ENCODE measurements at places on chromosomes 11 and 22.

DNA sequence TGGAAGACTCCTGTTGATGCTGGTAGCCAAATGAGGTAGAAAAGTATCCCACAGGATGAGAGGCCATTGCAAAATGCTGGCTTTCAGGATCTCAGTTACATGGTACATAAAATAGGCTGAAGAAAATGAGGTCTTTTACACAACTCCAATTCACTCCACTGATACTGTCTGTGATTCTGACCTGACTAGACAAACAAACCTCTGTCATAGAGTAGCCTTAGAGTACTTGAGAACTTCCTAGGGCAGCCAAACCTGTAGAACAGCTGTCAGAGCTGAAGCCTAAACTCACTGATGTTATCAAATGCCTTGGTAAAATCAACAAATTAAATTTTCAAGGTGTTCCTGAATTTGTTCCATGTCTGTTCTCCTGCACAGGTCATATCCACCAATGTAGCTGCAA, 26.2 kb upstream of the POGLUT3 start:
- DNase-seq, result no peak

DNA sequence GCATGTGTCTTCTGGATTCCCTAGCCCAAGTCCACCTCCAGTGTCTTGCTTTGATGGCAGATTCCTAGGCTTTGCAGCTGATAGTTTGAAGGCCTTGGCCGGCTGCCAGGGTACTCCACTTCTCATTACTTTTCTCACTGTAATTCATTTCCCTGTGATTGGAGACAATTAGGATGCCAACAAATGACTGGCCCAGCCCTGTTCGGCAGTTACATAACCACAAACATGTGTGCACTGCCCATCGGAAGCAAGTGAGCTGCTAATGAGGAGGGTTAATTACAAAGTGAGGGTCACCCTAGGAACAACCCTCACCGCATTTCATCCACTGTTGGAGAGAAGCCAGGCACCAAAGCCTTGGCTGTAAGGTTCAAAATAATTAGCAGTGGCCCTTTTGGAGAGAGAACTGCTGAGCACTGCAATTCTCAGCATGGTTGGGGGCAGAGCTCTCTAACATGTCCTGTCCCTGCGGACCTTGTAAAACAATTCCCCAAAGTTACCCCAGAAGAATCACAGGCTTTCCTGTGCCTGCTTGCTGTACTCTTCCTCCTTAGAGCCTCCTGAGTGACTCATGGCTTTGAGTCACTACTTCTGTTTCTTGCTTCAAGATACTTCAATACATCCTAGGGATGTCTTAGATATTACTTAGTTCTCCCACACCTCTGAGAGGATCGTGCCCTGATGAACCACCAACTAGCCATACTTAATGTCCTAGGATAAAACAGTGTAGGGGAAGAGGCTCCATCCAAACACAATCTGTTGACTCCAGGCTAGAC, 109.7 kb upstream of the GALNT18 start:
- no peak for DNase-seq

DNA sequence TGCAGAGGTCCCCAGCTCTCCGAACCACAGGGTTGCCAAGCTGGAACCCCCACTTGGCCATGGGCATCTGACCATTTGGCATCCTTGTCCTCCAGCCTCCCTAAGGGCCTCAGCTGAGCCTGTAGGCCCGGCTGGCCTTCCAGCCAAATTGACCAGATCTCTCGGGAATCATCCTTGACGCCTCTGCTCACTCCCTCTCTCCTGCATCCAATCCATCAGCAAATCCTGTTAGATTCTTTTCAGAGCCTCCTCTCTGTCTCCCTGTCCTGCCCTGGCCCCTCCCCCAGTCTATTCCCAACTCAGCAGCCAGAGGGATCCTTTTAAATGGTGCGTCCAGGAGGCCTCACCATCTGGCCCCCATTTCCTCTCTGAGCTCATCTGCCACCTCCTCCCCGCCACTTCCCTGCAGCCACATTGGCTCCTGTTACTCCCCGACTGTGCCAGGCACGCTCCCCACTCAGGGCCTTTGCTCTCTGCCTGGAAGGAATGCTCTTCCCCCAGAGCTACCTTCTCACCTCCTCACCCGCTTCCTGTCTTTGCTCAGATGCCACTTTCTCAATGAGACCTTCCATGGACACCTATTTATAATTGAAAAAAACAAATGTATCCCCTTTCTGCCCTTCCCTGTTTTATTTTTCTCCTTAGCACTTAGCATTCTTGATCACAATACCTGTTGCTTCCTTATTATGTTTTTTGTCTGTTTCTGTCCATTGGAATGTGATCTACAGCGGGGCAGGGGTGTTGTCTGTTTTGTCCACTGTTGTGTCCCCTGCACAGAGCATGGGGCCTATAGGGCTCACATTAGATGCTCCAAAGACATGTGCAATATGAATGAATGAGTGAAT, 78.1 kb downstream of the NFAM1 start:
- no peak for DNase-seq

- no peak for DNase-seq
Observed at GRCh38 chr11:129075757-129076156, 116.4 kb downstream of the ARHGAP32 start.

DNA sequence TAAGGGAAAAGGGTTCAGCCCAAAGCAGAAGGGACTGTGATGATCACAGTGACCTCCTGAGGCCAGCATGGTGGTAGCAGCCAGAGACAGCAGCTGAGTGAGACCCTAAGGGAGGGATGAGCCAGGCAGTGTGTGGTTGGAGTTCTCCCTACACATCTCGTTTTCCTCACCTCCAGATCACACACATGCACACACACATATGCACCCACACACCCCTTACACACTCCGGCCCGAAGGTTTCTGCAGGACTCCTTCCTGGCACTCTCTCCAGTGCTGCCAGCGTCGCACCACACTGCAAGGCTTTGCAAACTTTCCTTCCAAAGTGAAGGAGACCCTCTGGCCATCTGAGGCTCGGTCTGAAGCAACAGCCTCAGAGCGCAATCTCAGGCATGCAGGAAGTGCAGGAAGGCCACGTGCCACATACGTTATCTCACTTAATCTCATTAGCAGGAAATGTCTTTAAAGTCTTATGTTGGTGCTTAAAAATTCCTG, 26.9 kb upstream of the TP53I11 start:
- no peak for DNase-seq

DNA sequence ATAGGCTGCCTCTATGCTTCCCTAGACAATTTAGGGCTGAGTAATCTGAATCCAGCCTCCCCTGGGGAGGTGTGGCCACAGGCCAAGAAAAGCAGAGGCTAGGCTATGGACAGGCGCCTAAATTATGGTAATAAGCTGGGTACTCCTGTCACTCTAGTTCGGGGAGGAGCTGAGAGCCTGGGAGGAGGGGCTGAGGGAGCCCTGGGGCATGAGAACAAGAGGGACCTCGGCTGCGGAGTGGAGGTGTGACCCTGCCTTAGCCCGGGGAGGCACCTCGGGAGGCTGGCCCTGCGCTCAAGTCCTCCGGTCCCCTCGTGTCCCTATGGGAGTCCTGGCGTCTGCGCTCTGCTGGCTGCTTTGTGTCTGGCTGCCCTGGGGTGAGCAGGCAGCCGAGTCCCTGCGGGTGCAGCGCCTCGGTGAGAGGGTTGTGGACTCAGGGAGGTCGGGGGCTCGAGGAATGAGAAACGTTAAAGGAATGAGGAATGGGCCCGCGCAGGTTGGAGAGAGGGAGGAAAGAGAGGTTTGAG, at the start of gene OTOG:
Gene OTOG, plus strand, starts transcription at position 209 of the 527 bp plus-strand sequence. Its CDS starts 114 bp downstream, at position 323.
- no peak for DNase-seq

DNA sequence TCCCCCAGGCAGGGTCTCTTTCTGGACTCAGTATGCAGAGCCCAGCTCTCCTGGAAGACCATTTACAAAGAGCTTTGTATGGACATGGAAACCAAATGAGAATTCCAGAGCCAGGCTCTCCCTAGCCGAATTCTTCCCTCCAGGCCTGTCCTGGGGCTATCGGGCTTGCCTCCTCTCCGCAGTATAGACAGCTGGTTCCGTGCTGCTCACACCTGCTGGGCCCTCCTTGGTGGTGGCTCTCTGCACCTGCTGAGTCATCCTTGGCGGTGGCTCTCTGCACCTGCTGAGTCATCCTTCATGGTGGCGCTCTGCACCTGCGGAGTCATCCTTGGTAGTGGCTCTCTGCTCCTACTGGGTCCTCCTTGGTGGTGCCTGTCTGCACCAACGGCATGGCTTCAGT, 743.5 kb downstream of the BRD1 start:
- DNase-seq, result no peak

GRCh38 chr11:95330302-95330701, 99.3 kb upstream of the SESN3 start:
- no peak for DNase-seq

- DNase-seq, result no peak
Observed at GRCh38 chr11:109511598-109511997, 89.6 kb downstream of the C11orf87 start.

- DNase-seq, result no peak
Observed at GRCh38 chr11:70694371-70694770, 296.0 kb downstream of the CTTN start.

DNA sequence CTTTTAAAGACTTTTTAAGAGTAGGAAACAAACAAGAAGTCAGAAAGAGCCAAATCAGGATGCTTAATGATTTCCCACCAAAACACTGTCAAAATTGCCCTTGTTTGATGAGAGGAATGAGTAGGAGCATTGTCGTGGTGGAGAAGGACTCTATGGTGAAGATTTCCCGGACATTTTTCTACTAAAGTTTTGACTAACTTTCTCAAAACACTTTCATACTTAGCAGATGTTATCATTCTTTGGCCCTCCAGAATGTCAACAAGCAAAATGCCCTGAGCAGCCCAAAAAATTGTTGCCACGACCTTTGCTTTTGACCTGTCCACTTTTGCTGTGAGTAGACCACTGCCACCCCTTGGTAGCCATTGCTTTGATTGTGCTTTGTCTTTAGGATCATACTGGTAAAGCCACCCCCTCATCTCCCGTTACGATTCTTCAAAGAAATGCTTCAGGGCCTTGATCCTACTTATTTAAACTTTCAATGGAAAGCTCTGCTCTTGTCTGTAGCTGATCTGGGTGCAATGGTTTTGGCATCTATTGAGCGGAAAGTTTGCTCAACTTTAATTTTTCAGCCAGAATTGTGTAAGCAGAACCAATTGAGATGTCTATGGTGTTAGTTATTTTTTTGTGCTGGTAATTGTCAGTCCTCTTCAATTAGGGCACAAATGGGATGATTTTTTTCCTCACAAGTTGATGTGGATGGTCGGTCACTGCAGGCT, 67.2 kb downstream of the ADM start:
- DNase-seq, result no peak

DNA sequence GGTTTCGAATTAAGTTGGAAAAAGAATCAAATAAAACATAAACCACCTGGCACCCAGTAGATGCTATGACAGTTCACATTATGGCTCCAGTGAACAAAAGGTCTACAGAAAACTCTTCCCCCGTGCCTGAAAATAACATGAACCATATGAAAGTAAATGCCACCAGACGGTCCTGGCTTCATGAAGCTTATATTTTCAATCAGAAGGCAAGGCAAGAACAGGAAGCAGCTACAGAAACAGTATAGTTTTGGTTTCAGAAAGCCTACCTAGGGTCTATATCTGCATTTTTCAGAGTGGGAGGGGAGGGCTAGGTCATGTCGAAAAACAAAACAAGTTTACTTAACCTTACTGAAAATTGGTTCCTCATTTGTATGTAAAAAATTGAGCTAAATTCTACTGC, 9.8 kb downstream of the RAB30 start:
- DNase-seq, result no peak

DNA sequence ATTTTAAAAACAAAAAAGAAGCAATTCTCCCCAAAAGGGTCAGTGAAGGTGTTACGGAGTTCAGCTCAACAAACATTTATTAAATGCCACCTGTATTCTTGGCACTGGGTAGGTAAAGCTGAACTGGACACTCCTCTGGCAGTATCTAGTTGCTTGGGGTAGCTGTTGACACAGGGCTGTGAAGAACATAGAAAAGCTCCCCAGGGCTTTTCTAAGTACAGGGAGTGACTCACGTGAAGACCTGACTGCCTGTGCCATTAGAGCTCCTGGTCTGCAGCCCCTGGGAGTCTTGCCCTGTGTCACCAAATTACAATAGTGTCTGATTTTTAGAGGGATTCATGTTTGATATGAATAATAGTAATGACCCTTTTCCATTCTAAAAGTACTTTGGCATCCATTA, 43.6 kb downstream of the COA4 start:
- no peak for DNase-seq

DNA sequence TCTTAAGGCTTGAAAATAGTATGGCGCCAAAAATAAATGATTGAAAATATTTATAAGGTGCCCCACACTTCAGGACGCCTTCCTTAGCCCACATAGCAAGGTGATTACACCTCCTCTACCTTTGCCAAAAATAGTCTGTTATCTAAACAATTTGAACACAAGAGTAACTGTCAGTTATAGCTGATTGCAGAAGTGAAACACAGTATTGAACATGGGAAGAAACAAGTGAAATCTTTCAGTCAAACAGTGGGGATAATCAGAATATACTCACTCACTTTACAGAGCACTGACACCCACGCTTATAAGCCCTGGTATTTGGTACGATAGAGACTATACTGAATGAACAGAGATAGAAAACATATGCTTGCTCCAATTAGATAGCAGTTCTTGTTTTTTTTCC, 203.1 kb downstream of the RAB38 start:
- no peak for DNase-seq

DNA sequence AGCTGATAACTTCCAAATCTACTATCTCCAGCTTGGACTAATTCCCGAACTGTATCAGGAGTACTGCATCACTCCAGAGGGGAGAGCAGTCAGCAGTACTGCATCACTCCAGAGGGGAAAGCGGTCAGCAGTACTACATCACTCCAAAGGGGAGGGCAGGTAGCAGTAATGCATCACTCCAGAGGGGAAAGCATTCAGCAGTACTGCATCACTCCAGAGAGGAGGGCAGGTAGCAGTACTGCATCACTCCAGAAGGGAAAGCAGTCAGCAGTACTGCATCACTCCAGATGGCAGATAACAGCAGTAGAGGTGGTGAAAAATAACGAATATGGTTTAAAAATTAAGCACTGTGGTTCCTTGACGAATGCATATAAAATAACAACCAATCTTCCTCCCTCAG, 8.4 kb downstream of the CWC15 start:
- no peak for DNase-seq

DNA sequence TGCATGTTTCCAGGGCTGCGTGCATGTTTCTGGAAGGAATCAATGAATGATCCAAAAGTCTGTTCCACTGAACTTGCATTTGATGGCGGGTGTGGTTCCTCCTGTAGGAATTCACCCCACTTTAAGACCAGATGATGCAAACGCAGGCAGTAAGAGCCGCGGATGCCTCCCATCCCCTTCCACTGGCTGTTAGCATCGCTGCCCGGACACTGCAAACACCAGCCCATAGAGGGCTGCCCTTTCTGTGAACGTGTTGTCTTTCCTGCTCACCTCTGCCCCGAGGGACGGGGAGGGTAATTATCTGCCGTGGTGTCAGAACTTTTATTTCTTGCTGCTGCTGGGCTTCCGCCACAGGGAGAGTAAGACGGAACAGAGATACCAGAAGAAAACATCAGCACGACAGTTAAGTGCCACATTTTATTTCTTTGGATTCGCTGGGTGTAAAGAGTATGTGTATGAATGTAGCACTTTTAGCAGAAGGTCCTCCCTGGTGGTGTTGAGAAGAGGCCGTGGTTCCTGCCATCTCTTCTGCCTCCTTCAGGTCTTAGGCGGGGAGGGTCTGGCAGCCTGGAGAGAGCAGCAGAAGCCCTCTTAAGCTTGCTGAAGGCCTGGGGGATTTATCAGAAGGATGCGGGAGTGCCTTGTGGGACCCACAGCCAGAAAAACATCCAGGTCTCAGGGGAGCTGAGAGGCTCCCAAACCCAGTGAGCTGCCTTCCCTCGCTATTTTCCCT, 53.2 kb upstream of the NECTIN1 start:
- DNase-seq, result no peak

Measured in stimulated activated CD8-positive, alpha-beta memory T cell treated with anti-CD3 and anti-CD28 coated beads, Interleukin-12 subunit alpha, Interleukin-12 subunit beta, amount 100 ng/mL, for 1 hour (primary cell).